ENCODE measurements at places on chromosomes 2 and 18. TPM values are rescaled to one million over a fixed set of nuclear protein-coding genes. Genes with fewer than 3 reads are reported as not detected.

Gene OR6B2
- not detected for total RNA-seq

Gene PLB1
- total RNA-seq, result 2.6 TPM

Gene TMEM163
- 0.16 TPM for total RNA-seq

Gene KYNU
- 242 TPM for total RNA-seq

Gene CCDC74B
- 4.2 TPM for total RNA-seq
